ENCODE measurements at places on chromosomes 4 and X.

DNA sequence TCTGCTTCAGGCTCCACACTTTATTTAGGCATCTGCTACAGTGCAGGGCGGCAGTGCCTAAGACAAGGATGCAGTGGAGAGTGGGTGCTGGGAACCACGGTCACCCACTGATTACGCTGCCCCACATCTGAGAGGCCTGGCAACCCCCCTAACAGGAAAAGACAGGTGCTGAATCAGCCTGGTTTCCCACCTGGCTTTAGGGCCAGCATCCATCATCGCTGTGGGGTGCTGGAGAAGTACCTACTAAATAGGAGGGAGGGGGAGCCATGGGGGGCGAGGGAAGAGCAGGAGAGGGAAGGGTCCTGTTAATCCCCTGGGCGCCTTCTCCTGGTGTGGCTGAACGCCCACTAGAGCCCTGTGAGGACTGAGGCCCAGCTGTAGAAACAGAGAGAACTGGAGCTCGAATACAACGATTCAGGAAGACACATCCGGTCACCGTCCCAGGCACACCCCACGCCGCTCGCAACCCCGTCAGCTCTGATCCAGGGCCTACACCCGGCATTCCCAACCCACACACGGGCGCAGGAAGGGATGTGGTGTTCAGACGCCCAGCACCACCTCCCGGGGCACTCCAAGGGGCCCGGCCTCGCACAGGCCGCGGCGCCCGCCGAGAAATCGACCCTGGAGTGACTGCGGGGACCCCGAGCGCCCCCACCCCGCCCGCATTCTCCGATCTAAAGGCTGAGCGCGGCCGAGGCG, 554 bp downstream of the DCTD start:
- DNase-seq, result peak; percentile 26

DNA sequence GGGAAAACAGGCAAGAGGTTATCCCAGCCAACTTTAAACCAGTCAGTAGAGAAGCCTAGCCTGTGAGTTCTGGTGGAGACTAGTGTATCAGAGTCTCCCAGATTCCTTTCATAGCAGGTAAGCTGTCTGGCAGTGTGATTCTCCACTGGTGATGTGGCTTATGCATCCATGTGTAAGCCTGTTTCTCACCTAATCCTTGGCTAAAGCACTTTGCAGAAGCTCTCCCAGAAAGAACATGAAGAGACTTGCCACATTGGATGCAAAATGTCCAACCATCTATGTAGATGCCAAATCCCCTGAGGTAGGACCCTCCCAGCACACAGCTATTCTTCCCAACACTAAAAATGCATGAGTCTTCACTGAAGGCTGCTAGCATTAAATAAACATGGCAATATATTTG, 111.7 kb downstream of the CHRNA9 start:
- DNase-seq, result no peak

GRCh38 chrX:68694435-68695205, 47.2 kb downstream of the STARD8 start:
- DNase-seq, result no peak

- no peak for DNase-seq
These were observed 568.6 kb upstream of the BOD1L1 start for GRCh38 chr4:14196131-14196530.

DNA sequence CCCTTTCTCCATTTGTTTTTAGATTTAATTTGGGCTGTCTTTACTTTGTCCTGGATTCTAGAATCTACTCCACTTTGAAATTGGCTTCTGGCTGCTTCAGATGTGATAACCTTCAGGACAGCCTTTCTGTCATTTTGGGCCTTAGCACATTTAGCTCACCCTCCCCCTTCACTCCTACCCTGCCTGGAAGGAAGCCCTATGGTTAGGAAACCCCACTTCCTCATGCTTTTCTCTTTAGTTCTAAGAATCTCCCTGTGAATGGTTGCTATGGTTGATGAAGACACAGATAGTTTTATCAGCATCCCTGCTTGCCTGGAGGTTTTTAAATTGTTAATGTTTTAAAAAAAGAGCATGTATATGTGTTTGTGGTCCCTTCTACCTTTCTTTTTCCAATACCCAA, 100.7 kb upstream of the PTPN13 start:
- no peak for DNase-seq
